ENCODE measurements at places on chromosomes 12 and 14. TPM values are rescaled to one million over a fixed set of nuclear protein-coding genes. Genes with fewer than 3 reads are reported as not detected.

TAS2R14 gene
- total RNA-seq = 3.7 TPM

GRCh38 chr12:49930515-49931288, 19.8 kb upstream of the AQP2 start:
- H3K36me3 ChIP-seq = no peaks in the 10 kb centered on the region
- DNase-seq = no peak
- H3K27ac ChIP-seq = no peak overlapping the region
- no peaks in the 10 kb centered on the region for H3K27me3 ChIP-seq

- no peak overlapping the region for H3K27ac ChIP-seq
- H3K4me3 ChIP-seq = no peak overlapping the region
- H3K4me1 ChIP-seq = no peaks in the 10 kb centered on the region
Observed at GRCh38 chr12:7499636-7500035, 3.9 kb downstream of the CD163 start.

GRCh38 chr14:33465846-33466700, 484.8 kb downstream of the EGLN3 start:
- no peaks in the 10 kb centered on the region for H3K27me3 ChIP-seq
- no peak overlapping the region for H3K4me3 ChIP-seq
- no peak for DNase-seq
- H3K27ac ChIP-seq = no peak overlapping the region

GRCh38 chr14:68813318-68813838, 20.5 kb upstream of the ZFP36L1 start:
- H3K4me1 ChIP-seq = peaks cover 32% of the 10 kb centered on the region
- peak overlapping the region; percentile 99 for H3K27ac ChIP-seq
- no peaks in the 10 kb centered on the region for H3K27me3 ChIP-seq
- H3K36me3 ChIP-seq = no peaks in the 10 kb centered on the region
- no peak for DNase-seq
- H3K4me3 ChIP-seq = no peak overlapping the region
